Cerebellum (tissue), 4 donors: ENCODE measurements at places on chromosomes 6 and 20. TPM values are rescaled to one million over a fixed set of nuclear protein-coding genes. Genes with fewer than 3 reads are reported as not detected.

The RAMACL gene
- total RNA-seq, result 3.5 TPM

The ARFGEF3 gene
- total RNA-seq, result 38.3 TPM

DNA sequence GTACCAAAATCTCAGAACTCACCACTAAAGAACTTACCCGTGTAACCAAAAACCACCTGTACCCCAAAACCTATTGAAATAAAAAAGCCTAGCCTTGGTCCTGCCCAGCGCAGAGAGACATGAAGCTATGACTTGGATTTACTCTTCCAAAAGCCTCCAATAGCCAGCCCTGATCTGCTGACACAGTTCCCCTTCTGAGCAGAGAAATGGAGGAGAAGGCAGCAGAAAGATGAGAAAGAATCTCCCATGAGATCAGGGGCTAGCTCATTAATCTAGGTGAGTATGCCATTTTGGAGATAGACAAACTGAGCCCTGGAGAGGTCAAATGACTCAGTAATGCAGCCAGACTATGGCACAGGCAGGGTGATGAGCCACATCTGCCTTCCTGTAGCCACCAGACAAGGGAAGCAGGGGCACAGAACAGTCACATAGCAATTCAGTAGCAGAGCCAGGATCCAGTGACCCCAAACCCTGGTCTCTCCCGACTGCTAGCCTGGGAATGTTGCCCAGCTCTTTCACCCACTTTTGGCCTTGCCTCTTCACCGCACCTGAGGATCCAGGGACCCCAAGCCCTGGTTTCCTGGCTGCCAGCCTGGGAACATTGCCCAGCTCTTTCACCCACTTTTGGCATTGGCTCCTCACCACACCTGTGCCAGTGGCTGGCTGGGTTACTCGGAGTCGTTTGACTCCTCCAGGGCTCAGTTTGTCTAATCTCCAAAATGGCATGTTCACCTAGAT lies 7.2 kb upstream of the SDCBP2 start:
- no peak for DNase-seq

- DNase-seq, result no peak
These were observed 129.5 kb downstream of the CRYBG1 start for GRCh38 chr6:106490030-106490429.

GRCh38 chr6:140644017-140644416 lies 1269.6 kb upstream of the CITED2 start:
- DNase-seq, result no peak

DNA sequence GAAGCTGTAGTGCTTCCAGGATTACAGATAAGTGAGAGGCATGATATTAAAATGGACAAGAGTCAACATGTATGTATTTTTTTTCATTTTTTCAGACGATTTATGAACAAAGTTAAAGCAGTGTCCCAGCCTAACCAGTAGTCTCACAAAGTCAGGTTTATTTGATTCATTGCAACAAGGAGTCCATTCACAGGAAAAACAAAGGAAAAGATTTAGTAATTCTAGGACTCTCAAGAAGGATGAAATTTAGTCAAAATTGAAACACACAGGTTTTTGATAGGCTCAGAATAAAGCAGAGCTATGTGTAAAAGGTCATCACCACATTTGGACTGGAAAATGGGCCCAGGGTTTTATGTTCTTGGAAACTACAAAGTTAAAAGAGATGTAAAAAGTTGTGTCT lies 84.0 kb downstream of the ZNF133 start:
- no peak for DNase-seq

DNA sequence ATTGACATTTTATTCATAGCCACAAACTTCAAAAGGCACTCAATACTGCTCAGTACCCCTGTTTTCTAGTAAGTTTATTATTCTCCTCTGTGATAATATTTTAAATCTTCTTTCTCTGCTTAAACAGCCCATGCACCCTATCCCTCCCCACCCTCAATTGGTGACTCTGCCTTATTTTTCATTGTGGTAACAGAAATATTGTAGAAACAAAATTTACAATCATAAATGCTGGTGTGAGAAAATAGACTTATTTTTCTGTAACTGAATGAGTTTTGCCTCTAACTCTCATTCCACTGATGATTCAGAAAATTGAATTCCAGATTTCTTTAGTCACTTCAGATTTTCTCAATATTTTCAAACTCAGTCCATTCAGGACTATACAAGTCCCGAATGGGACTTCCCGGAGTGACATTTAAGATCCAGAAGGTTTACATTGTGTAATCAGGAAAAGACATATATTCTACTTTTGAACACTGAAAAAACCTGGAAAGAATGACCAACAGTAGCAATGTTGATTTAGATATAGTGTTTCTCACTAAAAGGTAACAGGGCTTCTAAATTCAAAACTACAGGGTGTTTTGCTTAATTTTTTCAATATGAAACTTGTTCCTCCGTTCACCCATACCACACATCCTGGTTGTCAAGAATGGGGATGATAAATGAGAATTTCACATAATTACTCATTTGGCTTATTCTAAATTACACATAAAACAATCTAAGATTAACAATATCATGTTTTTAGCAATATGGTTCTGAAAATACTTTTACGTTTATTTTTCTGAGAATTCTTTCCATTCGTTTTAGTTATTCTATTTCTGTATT lies 34.8 kb upstream of the UST start:
- DNase-seq, result no peak

- DNase-seq, result no peak
These were observed 96.8 kb downstream of the PSMG4 start for GRCh38 chr6:3355358-3356055.

The HRH3 gene
- 1.7 TPM for total RNA-seq

DNA sequence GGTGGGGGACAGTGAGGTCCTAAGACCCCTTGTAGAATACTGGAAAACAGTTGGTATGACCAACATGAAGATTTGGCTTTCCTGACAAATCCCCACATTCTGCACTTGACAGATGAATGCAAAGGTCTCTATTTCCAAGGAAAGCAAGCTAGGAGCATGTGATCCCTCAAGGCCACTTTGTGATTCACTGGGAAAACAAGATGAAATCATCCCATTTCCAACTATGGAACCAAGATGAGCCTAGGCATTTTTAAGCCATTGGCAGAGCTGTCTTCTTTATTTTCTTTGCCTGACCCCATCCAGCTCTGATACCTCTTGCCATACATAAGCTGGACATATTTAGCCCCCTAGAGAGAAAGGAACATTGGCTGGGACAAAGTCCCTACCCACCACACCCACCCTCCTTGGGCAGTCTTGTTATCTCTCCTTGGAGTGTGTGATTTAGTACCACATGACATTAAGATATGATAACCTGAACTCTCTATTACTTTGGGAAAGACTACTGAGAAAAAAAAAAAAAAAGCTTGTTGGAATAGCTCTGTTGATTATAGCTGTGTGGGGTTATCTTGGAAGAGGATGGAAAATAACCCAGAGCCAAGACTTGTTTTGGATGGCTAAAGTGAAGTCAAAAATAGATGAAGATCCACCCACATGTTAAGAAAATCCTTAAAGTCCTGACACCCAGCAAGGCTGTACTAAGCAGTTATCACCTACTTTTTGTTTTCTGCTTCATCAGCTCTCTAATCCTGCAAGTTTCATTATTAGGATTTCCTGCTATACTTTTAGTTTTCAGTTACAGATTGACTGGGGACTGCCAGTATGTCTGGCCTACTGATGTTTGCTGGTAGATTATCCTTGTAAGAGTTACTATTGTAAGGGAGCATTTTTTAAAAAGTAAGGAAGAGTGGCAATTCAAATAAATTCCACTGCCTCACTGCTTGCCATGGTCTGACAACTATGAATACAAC lies 90.1 kb upstream of the PREP start:
- no peak for DNase-seq

The ENTPD6 gene
- total RNA-seq, result 38.0 TPM

DNA sequence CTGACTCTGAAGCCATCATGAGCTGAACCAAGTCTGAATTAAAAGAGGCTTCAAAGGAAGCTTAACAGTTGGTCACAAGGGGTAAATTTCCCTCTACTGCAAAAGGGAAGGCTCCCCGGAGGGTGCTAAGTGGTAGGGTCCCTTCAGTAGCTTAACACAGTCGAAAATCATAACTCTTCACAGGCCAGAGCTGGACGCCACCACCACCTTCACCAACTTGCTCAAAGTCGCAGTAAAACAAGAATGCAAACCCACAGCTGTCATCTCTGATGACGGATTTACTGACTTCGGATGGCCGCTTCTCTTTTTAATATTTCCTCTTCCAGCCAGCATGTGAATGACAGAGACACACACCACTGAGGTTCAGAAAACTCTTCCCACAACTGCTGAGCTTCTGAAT lies 144.7 kb upstream of the FBXL4 start:
- no peak for DNase-seq

DNA sequence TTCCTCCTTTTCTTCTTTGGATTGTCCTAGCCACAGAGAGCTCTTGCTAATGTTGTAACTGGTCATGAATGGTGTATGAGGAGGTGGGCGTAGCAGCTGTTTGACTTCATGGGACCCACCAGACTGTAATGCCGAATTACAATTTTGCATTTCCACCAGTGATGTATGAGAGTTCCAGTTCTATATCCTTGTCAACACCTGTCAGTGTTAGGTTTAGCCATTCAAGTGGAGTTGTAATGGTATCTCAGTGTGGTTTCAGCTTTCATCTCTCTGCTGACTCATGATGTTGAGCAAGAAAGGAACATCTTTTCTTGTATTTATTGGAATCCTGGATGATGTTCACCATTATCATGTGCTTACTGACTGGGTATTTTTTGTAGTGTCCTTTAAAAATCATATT lies 5.1 kb downstream of the IGF2R start:
- no peak for DNase-seq

The TFAP2D gene
- not detected for total RNA-seq

DNA sequence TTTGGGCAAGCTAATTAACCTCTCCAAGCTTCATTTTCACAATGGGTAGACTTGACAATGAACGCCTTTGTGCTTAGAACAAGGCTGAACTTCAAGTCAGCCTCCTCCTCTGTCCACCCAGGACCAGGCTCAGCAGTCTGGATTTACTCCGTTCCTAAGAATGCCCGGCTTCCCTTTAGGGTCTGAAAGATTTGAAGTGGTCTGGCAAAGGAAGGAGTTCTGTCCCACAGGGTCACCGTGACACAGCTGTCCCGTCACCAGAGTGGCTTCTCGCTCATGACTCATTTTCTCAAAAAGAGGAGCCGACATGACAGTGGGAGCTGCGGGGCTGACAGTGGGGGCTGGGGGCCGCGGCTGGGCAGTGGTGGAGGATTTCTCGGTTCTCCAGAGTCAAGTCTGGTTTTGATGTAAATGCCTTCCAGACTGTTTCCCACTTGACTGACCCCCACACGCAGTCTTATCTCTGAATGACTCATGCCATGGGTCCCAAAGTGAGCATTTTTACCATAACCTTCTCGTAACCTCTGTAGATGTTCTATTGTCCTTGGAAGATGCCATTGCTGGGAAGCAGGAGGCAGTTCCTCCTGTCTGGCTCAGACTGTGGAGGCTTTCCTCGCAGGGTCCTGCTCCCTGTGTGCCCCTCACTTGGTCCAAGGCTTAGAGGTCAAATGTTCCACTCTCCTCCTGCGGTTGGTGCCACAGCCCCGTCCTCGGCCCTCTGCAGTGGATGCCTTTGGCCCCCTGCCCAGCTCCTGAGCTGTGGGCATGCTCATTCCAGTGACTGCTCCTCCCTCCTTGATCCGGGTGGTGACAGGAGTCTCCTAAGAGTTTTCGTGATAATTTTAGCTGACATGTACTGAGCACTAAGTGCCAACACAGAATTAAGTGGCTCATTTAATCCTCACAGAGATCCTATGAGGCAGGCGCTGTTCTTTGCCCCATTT lies 253.1 kb downstream of the FNDC1 start:
- DNase-seq, result no peak

- DNase-seq, result no peak
These were observed 149.9 kb upstream of the BEND6 start for GRCh38 chr6:56804996-56805395.

DNA sequence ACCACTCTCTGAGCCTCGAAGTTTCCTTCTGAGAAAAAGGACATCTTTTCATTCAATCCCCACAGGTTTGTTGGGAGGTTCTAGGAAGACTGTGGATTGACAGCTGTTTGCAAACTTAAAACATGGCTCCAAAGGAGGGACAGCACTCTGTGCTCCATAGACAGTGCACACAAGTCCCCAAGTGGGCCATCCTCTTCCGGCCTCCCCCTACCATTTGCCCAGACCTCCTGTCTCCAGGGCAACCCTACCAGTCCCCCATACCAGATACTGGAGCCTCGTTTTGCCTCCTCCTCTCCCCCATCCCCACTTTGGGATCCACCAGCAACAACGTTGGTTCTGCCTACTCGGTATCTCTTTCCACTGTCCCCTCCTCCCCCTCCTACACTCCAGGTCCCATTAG lies 8.5 kb upstream of the DLGAP4 start:
- DNase-seq, result no peak

DNA sequence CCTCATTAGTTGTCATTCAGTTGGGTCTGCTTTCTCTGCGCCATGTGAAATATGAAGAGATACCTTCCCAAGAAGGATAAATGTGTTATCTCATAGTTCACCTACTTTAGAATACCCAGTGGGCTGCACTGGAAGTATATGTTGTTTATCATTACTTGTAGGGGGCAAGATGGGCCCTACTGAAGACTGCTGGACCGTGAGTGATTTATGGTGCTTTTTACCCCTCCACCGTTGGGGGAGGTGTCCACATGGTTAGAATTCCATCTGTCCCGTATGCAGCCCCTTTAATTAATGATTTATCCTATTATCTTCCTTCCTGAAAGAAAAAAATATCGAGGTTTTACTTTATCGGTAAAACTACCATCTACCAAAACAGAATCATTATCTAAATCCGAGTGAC lies 97.0 kb downstream of the TSHZ2 start:
- no peak for DNase-seq

- DNase-seq, result no peak
These were observed 256.3 kb downstream of the OGFRL1 start for GRCh38 chr6:71544906-71545305.

The PI3 gene
- not detected for total RNA-seq

- DNase-seq, result no peak
These were observed 167.9 kb upstream of the MYLIP start for GRCh38 chr6:15960740-15961634.

The ERVFRD-1 gene
- total RNA-seq, result not detected

The SCGN gene
- 0.36 TPM for total RNA-seq

GRCh38 chr6:158327211-158327610 lies 14.9 kb downstream of the TULP4 start:
- no peak for DNase-seq

DNA sequence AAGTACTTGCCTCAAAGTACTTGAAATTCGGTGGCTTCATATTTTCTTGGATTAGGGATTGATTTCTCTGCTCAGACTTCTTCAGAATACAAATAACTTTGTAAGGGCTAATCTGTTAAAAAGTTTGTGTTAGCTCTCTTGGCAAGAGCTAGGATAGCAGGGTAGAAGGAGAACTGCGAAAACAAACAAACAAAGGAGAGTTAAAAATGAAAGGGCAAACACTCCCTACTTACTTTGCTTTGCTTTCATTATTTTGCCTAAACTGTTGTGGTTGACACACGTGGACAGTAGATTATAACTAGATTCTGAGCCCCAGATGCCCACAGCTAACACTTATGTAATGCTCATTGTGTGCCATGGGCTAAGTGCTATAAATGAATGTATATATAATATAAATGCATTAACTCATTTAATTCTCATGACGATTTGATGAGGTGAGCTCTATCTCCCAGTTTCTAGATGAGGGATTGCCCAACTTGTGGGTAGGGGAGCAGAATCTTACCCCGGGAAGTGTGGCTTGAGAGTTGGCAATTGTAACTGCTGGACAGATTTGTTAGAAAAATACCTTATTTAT lies 48.7 kb downstream of the EYA4 start:
- DNase-seq, result no peak
